ENCODE measurements at places on chromosomes 5 and 9. TPM values are rescaled to one million over a fixed set of nuclear protein-coding genes. Genes with fewer than 3 reads are reported as not detected.

GLRA1 gene
- not detected for total RNA-seq

SEMA6A gene
- total RNA-seq = 12.0 TPM

SH3TC2 gene
- 0.12 TPM for total RNA-seq

RNF183 gene
- total RNA-seq = not detected

FGF18 gene
- not detected for total RNA-seq

CCDC69 gene
- 21.1 TPM for total RNA-seq

MRPL36 gene
- 32.9 TPM for total RNA-seq

PIP5K1B gene
- total RNA-seq = not detected

PRDM9 gene
- not detected for total RNA-seq

GARNL3 gene
- total RNA-seq = 4.9 TPM

GMCL2 gene
- total RNA-seq = not detected

GFM2 gene
- 35.0 TPM for total RNA-seq
